ENCODE measurements at places on chromosomes 13 and 19.

GRCh38 chr13:31074756-31075155 lies 86.9 kb downstream of the HSPH1 start:
- DNase-seq: no peak

- no peak for DNase-seq
Measured at GRCh38 chr13:112261924-112262323, 114.2 kb upstream of the SPACA7 start.

GRCh38 chr19:4877753-4878490 lies 10.5 kb upstream of the PLIN3 start:
- no peak for DNase-seq

GRCh38 chr13:73717632-73718031 lies 416.6 kb downstream of the KLF12 start:
- DNase-seq: no peak

DNA sequence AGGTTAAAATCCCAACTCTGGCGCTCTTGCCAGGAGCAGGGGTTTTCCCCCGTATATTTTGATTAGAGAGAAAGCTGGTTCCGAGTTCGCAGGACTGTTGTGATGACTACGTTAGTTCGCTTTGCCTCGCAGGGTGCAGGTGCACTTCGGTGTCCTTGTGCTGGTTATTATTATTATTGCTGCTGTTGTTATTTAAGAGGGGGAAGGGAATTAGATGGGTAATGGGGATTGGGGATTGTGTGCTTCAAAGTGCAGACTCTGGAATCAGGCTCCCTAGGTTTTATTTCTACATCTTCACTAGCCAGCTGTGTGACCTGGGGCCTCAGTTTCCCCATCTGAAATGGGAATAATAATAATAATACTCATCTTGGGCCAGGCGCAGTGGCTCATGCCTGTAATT lies 15.2 kb downstream of the ACP7 start:
- no peak for DNase-seq

GRCh38 chr13:77431449-77431848 lies 104.1 kb upstream of the SCEL start:
- DNase-seq: no peak

- DNase-seq: no peak
Measured at GRCh38 chr19:48784527-48784926, 26.3 kb downstream of the BCAT2 start.

- DNase-seq: no peak
Measured at GRCh38 chr13:59346999-59347723, 816.6 kb downstream of the DIAPH3 start.

DNA sequence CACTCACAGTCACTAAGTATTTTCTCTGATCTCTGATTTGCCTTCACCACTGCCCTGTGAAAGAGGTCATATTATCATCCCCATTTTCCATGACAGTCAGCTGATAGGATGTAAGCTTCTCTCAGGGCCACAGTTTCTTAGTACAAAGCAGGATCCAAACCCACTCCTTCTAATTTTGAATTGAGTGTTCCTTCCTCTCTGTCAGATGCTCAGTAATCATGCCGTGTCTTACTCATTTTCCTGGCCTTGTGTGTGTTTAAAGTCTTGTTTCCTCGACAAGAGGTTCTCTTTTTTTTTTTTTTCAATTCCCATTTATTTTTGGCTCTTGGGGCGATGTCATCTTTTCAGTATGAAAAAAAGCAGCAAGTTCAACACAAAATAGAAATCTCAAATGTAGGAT lies 72.3 kb downstream of the NAA16 start:
- DNase-seq: no peak

- no peak for DNase-seq
Measured at GRCh38 chr13:38180126-38180525, 169.5 kb upstream of the UFM1 start.

DNA sequence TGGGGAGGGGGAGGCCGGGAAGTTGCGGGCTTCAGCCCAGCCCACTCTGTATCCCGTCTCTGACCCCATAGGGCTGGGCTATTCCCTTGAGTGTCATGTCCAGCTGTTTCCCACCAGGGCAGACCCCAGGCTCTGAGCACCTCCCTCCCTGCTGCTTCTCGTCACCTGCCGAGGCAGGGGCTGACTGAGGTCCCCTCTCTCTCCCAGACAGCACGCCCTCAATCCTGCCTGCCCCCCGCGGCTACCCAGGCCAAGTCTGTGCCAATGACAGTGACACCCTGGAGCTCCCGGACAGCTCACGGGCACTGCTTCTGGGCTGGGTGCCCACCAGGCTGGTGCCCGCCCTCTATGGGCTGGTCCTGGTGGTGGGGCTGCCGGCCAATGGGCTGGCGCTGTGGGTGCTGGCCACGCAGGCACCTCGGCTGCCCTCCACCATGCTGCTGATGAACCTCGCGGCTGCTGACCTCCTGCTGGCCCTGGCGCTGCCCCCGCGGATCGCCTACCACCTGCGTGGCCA lies 625 bp downstream of the F2RL3 start:
- DNase-seq: no peak
